ENCODE measurements at places on chromosomes 13 and 19.

- DNase-seq, result no peak
Observed at GRCh38 chr13:33524086-33524485, 238.5 kb upstream of the STARD13 start.

DNA sequence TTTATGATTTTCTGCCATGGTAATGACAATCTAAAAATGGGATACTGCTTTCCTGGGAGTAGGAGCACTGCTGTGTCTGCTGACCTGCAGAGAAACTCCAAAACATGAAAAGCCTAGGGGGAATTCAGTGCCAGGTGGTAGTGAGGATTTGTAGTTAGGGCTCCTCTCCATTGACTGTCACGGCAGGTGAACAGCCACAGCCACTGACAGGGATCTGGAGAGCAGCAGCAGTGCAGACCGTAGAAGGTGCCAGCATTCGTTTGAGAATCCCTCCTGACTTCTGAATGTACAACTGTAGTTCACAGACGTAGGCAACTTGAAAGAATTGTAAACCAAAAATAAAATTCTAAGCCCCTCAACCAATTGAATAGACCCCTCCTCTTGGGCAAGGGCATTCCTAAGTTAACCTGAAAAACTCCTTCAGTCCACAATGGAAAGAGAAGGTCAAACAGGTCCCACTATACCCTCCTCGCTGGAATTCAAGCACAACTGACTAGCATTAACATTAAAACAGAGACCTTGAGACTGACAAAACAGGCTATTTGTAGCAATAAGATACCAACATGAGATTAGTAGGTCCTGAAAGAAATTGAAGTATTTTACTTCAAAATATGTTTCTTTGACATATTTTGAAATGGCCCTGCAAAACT is 1328.8 kb downstream of the OLFM4 start:
- no peak for DNase-seq

GRCh38 chr13:31775148-31775547 is 35.8 kb downstream of the RXFP2 start:
- no peak for DNase-seq

- DNase-seq, result no peak
Observed at GRCh38 chr19:40921005-40921897, 39.2 kb upstream of the CYP2A7 start.

GRCh38 chr13:99724633-99725517 is 223.6 kb downstream of the TM9SF2 start:
- no peak for DNase-seq

- DNase-seq, result no peak
Observed at GRCh38 chr19:10678813-10679212, 22.4 kb upstream of the QTRT1 start.

- no peak for DNase-seq
Observed at GRCh38 chr19:33395561-33396550, 22.3 kb downstream of the CEBPG start.

GRCh38 chr13:49370371-49370770 is 73.5 kb downstream of the CAB39L start:
- no peak for DNase-seq

DNA sequence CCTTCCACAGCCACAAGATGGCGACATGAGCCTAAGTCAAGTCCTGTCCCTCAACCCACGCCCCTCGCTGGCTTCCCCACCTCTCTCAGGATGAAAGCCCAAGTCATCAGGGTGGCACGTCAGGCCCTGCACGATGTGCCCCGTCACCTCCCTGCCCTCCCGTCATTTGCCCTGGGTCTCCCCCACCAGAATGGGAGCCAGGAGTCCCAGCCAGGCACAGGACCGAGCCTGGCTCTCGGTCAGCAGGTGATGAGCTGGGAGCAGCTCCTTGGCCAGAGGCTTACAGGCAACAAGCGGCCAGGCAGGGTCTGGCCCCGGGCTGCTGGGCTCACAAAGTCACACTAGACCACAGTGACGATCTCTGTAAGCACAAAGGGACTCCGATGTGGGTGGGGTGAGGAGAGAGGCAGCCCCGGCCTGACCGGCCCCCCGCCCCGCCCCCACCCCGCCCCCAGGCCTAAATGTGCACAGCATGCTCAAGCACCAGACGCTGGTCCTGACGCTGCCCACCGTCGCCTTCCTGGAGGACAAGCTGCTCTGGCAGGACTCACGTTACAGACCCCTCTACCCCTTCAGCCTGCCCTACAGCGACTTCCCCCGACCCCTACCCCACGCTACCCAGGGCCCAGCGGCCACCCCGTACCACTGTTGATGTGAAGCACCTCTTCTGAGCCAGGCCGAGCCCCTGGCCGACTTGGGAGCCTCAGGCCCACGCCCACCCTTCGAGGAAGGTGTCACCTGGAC is 7.3 kb downstream of the MRPL4 start:
- peak; percentile 95 for DNase-seq

- DNase-seq, result peak; percentile 27
Observed at GRCh38 chr13:44815623-44816022, 173.6 kb downstream of the NUFIP1 start.

- no peak for DNase-seq
Observed at GRCh38 chr19:19687090-19687489, 18.5 kb downstream of the ZNF101 start.

DNA sequence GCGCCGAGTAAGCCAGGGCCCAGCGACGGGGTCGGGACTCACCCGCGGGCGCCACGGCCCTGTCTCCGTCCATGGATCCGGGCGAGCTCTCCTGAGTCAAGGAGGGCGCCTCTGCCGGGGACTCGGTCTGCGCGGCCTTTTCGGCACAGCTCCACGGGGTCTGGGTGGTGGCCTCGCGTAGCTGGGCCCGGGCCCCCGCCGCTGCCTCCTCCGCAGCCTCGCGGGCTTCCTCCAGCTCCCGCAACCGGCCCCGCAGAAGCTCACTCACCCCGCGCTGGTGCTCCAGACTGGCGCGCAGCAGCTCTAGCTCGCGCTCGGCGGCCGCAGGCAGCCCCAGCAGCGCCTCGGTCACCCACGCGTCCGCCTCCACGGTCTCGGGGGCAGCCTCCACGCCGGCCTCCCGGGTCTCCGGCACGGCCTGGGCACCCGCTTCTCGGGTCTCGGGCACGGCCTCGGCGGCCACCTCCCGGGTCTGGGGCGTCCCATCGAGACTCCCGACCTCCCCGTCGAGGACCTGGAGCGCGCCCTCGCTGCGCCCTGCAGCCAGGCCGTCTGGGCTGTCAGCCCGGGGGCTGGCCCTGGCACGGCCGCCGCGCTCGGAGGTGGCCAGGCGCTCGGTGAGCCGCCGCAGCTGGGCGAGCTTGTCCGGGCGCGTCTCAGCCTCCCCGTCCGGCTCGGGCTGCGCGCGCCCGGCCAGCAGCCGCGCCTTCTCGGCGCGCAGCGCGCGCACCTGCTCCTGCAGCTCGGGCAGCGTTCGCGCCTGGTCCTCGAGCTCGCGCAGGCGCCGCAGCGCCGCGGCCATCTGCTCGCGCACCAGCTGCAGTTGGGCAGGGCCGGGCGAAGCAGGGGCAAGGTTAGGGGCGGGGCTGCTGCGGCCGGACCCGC is 8.4 kb downstream of the KANK3 start:
- DNase-seq, result no peak

DNA sequence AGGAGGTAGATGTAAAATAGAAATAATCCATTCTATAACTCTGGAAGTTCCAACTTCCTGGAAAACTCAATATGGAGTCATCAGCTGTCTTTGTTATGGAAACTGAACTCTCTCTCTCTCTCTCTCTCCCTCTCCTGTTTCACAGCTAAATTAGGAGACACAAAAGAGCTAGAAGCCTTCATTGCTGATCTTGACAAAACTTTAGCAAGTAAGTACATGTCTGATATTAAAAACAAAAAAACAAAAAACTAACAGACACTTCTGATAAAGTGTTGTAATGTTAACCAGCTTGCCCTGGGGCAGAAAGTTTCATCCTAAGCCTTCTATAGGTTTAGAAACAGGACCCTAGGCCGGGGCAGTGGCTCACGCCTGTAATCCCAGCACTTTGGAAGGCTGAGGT is 11.3 kb downstream of the RGCC start:
- no peak for DNase-seq

DNA sequence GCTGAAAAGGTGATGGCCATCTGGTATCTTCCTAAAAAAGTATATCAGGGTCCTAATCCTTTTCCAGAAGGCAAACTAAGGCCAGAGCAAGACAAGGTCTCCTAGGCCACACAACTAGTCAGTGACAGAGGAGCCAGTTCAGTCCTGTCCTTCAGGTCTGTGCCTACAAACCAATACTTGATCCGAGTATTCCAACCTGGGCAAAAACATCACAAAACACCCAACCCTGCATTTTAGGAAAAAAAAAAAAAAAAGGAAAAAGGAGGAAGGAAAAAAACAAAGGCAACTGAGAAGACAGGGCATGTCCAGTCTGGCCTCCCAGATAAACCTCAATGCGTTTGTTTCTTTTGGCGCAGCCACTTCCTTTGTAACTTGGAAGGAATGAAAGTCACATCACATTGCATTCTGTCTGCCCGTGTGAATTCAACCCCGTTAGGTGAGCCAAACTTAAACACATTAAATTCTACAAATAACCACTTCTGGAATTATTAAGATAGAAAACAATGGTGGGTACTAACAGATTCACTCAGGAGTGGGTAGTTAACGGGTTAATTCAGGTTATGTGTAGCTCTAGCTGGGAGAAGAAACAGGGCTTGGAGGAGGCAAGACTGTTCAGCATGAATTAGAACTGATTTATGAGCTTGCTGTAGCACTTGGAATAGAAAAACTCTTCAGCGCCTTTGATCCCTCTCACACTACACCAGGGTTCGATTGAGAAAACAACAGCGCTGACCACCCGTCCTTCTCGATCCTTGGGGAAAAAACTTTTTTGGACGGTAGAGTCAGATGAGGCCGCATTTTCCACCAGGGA is 43.0 kb upstream of the HNRNPA1L2 start:
- DNase-seq, result no peak

DNA sequence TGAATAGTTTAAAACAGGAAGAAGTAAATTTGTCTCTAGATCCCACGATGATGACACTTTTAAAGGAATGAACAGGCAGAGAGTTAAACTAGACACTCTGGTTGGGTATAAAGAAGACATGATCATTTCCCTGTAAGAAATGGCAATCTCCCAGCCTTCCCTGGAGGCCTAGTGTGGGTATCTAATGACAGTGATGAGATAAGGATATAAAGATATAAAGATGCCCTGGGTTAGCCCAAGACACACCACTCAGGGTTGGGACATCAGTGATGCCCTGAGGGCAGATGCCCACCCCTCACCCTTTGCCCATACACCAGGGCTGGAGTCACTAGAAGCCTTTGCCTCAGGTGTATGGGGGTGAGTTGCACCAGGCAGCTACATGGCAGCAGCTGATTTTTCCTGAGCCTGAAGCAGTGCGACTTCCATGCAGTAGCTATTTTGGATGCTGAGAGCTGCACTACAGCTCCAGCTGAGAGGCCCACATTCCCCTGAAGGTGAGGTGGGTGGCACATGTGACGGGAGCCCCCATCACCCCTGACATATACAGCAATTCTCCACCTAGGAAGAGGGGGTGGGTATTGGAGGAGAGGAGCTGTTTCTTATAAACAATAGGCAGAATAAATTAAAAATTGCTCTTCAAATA is 177.5 kb downstream of the NDFIP2 start:
- no peak for DNase-seq

- DNase-seq, result no peak
Observed at GRCh38 chr13:77846173-77846572, 72.5 kb downstream of the EDNRB start.

DNA sequence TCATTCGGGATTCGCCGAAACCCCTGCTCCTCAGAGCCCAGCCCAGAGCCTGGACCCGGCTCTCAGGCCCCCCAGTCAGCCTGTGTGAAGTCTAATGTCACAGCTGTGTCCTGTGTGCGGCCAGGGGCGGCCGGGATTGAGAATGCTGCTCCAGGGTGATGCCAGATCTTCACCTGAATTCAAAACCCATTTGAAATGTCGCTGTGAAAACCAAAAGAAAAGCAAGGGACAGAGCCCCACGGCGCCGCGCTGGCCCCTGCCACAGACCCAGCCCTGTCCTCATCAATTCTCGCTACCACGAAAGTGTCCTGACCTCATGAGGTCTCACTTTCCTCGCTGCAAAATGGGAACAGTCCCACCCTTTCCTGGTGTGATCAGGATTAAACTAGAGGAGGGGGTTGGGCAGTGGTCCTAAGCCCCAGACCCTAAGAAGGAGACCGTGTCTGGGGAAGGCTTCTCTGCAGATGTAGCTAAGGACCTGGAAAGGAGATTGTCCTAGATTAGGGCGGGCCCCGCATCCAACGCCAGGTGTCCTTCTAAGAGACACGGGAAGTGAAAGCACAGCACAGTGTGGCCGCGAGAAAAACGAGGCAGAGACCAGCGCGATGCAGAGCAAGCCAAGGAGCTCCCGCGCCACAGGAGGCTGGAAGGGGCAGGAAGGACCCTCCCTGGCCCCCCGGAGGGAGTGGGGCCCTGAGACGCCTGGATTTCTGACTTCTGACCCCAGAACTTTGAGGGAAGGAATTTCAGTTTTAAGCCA is 34.0 kb upstream of the SPACA7 start:
- no peak for DNase-seq

GRCh38 chr13:50994651-50995050 is 85.1 kb downstream of the RNASEH2B start:
- DNase-seq, result no peak

All from omental fat pad (tissue), 4 donors.